ENCODE measurements at places on chromosomes 3 and 15. TPM values are rescaled to one million over a fixed set of nuclear protein-coding genes. Genes with fewer than 3 reads are reported as not detected.

- DNase-seq: no peak
Measured at GRCh38 chr3:66934725-66935124, 63.4 kb upstream of the KBTBD8 start.

DNA sequence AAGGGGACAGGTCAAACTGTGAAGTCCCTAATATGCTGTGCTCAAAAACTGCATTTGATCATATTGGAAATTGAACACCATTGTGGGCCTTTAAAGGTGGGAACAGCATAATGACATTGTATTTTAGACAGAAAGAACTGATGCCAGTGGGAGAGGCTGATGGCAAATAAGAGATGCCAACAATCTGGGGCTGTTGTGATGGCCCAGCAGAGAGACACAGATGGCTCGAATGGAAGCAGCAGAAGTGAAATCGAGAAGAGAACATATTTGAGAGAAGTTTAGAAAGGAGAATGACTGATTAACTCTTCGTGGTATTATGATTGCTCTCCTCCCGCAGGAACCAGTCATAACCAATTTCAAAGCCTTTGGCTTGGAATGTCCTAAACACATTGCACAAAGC is 382.9 kb downstream of the MECOM start:
- no peak for DNase-seq

Gene TUBGCP5
- 45.8 TPM for total RNA-seq

Gene SMCO1
- total RNA-seq: 0.24 TPM

Gene ECE2
- total RNA-seq: 1.4 TPM

GRCh38 chr3:56763233-56763632 is 38.5 kb downstream of the ARHGEF3 start:
- DNase-seq: no peak

DNA sequence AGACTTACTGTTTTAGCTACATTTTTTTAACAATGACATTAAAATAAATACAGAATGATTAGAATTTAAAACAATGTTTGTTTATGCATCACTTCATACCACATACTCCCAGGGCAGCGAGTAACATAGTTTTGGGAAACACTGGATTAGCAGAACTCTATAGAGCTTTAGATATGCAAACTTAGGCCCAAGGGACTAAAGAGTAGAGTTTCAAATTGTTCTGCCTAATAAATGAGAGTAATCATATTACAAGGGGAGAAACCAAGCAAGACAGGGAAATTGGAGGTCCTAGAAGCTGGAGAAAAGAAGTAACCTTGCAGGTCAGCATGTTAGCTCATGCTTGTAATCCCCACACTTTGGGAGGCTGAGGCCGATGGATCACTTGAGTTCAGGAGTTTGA is 3.6 kb upstream of the DAZL start:
- no peak for DNase-seq

DNA sequence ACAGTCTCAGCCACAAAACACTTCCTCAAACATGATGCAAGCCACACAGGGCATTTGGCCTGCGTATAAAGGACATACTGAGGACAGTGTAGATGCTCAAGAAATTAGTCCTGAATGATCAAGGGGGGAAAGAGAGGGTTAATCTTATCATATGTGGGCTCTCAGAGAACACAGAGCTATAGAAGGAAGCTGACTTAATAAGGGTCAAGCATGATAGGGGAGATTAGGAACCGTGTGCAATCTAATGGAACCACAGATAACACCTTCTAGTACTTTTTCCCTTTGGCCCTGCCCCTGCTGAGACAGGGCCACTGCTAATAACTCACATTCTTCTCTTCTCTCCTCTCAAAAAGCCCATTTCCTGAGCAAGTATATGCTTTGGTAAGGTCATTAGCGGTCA is 114.1 kb upstream of the ADAMTS9 start:
- no peak for DNase-seq

Gene ELL3
- 16.9 TPM for total RNA-seq

GRCh38 chr3:156017352-156018030 is 102.9 kb upstream of the KCNAB1 start:
- no peak for DNase-seq

DNA sequence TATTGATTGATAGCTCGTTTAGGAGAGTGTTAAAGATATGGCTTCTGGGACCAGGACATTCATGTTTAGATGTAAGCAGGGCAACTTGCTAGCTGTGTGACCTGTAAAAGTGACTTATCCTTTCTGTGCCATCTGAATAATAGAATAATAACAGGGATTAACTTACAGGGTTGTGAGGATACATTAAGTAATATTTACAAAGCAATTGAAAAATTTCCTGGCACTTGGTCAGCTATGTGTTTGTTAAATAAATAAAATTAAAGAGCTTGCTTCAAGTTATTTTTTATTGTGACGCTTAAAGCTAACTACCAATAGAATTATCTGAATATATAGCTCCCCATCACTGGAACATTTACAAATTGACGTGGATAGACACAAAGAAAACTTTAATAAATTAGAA is 287.9 kb upstream of the CDIN1 start:
- no peak for DNase-seq

DNA sequence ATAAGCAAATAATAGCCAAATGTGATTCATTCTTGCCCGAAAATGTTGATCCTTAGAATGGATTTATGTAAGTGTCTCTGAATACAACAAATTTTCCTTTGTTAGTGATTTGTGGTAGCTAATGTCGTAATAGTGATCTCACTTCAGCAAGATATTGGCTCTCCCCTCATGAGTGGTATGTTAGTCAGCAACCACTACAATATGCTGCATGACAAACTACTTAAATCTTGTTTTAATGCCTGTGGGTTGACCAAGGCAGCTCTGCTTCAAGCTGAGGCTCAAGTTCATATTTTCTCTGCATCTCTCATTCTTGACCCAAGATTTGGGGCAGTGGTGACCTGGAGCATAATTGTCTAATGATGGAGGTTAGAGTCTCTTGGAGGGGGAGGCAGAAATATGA is 49.8 kb upstream of the GALNT15 start:
- no peak for DNase-seq

DNA sequence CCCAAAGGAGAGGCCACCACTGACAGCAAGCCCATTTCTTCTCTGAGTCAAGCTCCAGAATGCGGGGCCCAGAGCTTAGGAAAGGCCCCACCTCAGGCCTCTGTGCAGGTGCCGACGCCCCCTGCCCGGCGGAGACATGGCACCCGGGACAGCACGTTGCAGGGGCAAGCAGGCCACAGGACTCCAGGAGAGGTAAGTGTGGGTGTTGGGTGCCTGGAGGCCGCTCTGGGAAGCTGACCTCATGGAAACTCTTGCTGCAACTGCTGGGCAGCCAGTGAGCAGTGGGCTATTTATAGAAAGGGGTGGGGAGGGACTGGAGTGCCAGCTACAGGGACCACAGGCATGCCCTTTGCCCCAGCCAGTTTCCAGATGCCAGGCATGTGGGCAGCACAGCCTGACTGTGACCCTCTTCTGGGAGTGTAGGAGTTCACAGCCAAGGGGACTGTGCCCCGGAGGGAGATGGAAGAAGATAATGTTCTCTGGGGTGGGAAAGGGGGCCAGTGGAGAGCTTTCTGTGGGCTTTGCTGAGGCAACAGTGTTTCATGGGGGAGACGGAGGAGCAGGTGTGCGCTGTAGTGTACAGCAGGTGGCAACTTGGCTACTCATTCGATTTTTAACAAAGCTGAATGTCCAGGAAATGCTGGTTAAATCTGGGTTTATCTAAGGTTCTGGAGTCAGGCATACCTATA is 23.7 kb downstream of the ALPK3 start:
- peak; percentile 49 for DNase-seq

Gene LIPH
- 18.0 TPM for total RNA-seq

Gene MEX3B
- 109 TPM for total RNA-seq

GRCh38 chr3:28247286-28247685 is 5.9 kb downstream of the CMC1 start:
- DNase-seq: no peak

Gene PPCDC
- 31.6 TPM for total RNA-seq

DNA sequence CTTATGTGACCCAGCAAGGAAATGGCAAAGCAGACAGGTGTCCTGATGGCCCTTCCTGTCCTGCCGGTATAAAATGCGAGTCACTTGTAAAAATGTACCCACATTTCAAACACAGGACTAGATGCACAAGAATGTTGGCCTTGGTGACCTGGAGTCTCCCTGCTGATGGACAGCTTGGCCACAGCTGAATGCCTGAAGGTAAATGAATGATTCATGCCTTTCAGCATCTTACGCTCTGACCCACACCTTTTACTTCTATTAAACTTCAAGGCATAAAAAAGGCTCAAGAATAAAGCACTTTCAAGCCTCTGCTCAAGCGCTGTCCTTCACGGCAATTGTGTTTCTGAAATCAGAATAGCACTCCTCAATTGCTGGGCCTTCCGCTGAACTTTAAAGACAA is 228.0 kb upstream of the SLCO3A1 start:
- no peak for DNase-seq

GRCh38 chr3:48678566-48679380 is 6.9 kb downstream of the NCKIPSD start:
- no peak for DNase-seq

Gene CTXN2
- total RNA-seq: 0.25 TPM

GRCh38 chr3:129460572-129460971 is 20.5 kb downstream of the IFT122 start:
- DNase-seq: no peak

Gene CCNB2
- total RNA-seq: 54.2 TPM

- no peak for DNase-seq
Measured at GRCh38 chr3:7917443-7918151, 584.0 kb upstream of the LMCD1 start.

- no peak for DNase-seq
Measured at GRCh38 chr3:73121669-73122331, 60.3 kb downstream of the EBLN2 start.

Gene FAM3D
- 0.19 TPM for total RNA-seq

GRCh38 chr15:41605566-41605965 is 46.6 kb downstream of the TYRO3 start:
- no peak for DNase-seq

DNA sequence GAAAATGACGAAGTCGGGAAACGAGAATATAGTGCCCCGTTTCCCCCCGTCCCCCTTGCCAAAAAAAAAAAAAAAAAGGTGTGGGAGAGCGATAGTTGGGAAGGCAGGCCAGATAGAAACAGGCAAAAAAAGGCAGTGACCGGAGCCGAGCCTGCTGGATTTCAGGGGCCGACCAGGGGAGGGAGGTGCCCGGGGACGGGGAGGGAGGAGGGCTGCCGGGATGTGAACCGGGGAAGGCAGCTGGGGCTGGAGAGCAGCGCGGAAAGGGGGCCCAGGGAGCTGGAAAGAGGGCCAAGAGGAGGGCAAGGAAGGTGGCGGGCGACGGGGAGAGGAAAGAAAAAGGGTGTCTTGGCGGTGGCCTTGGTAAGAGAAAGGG is 837 bp downstream of the LRRN1 start:
- peak; percentile 27 for DNase-seq

DNA sequence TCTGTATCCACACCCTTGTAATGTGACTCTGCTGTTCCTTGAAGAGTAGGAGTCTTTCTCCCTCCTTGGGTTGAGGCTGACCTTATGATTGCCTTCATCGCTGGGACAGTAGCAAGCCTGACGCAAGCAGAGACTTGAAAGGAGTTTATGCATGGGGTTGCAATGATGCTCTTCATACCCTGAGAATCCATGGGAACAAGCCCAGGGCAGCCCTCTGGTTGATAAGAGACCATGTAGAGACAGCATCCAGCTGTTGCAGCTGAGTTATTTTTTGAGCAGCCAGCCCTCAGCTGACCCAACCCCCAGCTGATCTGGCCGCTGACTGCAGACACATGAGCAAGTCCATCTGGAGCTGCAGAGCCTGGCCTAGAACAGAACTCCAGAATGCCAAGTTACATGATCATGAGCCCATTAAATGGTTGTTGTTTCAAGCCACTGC is 60.6 kb upstream of the ARNT2 start:
- DNase-seq: no peak

GRCh38 chr15:27133249-27133648 is 162.3 kb downstream of the GABRG3 start:
- DNase-seq: no peak

GRCh38 chr15:33113666-33114373 is 80.7 kb downstream of the FMN1 start:
- no peak for DNase-seq

GRCh38 chr15:71629781-71630474 is 180.4 kb upstream of the NR2E3 start:
- no peak for DNase-seq

DNA sequence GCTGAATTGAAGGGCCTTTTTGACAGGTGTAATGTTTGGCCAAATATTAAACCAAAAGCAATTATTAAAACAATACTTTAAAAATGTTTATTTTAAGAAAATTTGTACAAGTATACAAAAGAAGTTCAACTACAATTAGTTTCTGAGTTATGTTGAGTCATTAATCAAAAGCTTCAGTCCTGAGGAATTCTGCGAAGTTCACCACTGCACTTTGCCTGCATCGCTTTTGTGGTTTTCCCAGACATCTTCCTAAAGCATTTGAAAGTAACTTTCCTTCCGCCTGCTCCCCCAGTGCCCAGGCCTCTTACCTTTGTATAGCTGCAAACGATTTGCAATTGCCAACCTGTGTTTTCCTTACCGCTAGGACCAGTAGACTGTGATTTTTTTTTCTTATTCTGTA is 69.5 kb downstream of the KCNAB1 start:
- DNase-seq: no peak

- no peak for DNase-seq
Measured at GRCh38 chr15:80177156-80177555, 24.4 kb downstream of the FAH start.

Gene SERPINI2
- total RNA-seq: not detected

DNA sequence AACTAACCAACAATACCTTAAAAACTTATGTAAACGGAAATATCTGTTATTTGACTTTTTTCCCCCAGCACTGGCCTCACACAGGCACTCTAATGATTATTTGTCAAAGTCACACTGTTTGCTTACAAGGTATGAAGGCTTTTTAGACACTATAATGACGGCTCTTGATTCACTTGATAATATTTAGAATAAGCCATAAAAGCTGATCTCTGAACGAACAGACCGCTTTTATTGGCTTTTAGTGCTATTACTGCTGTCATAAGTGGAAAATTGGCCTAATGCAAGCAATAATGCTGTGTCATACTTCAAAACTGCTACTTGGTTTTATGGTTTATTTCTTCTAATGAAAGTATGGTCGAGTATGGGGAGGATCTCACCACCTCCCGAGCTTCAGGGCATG is 35.1 kb downstream of the MDFIC2 start:
- DNase-seq: no peak

DNA sequence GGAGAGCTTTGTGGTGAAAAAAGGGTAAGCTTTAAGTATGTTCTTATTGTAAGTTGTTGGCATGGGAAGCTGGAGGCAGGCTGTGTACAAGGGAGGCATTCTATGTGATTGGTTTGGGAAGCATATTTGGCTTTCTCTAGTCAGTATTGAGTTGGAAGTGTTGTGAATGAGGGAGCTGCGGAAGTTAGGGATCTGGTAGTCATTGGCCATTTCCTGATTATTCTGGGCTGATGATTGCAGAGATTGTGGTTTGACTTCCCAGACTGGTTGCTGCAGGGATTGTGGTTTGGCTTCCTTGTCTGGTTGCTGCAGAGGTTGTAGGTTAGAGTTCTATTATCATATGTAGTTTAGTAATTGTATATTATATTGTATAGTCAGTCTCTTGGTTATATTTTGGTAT is 21.0 kb downstream of the STXBP5L start:
- DNase-seq: no peak

Gene CCDC54
- 33.9 TPM for total RNA-seq

Gene SEC22C
- total RNA-seq: 61.0 TPM

- peak; percentile 43 for DNase-seq
Measured at GRCh38 chr3:183912895-183913579, 28.4 kb upstream of the PARL start.

Measured in testis (tissue), 5 donors.